Vagina (tissue), 2 donors: ENCODE measurements at places on chromosomes 16 and 17.
A peak's percentile ranks its signal among the peaks of the same experiment; 100 is the strongest.

GRCh38 chr17:68346448-68346847, 55.2 kb downstream of the ARSG start:
- no peak for DNase-seq

GRCh38 chr16:51035711-51036110, 115.4 kb downstream of the SALL1 start:
- no peak for DNase-seq

DNA sequence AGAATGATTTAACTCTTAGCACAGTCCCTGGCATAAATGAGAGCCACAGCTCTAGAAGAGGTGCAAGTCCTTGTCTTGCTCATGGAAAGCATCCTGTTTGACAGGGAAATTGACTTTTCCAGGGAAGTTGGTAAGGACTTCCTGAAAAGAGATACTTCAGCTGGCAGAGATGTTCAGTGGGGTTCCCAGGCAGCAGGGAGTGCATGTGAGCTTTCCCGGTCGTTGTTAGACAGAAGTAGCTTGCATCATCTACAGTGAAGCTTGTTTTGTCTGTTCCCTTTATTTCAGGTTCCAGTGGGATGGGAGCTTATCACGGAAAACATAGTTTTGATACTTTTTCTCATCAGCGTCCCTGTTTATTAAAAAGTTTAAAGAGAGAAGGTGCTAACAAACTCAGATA, 22.9 kb downstream of the ALDH3A2 start:
- DNase-seq = no peak

DNA sequence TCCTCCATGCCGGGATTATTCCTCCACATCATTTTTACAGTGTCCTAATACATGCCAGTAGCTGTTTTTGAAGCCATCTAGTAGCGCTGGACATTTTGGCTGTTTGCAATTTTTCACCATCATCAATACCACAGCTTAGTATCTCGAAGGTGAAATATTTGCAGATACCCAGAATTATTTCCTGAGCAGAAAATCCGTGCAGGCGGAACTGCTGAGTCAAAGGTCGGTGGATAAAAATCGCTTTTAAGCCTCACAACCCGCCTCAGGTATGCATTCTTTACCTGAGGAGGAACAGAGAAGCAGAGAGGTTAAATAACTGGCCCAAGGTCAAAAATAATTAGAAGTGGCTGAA, 584 bp upstream of the TNRC6A start:
- no peak for DNase-seq

- DNase-seq = no peak
These were observed 140.3 kb downstream of the SLC39A11 start for GRCh38 chr17:72952220-72952619.

DNA sequence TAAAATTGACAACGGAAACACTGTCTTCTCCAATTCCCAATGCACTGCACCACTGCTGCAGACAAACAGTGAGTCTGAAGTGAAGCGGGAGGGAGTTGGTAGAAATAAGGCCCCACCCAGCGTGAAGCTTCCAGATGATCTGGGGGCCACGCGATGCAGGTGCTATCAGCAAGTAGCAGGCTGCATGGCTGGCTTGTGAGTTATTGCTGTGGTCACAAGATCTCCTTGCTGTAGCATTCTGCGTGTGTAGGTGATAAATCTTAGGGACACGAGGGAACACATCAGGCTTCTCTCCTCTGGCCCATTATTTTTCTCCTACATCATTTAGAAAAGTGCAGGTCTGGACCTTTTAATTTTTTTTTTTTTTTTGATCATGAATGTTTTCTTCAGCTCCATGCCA, 407.6 kb downstream of the TMEM114 start:
- DNase-seq = no peak

DNA sequence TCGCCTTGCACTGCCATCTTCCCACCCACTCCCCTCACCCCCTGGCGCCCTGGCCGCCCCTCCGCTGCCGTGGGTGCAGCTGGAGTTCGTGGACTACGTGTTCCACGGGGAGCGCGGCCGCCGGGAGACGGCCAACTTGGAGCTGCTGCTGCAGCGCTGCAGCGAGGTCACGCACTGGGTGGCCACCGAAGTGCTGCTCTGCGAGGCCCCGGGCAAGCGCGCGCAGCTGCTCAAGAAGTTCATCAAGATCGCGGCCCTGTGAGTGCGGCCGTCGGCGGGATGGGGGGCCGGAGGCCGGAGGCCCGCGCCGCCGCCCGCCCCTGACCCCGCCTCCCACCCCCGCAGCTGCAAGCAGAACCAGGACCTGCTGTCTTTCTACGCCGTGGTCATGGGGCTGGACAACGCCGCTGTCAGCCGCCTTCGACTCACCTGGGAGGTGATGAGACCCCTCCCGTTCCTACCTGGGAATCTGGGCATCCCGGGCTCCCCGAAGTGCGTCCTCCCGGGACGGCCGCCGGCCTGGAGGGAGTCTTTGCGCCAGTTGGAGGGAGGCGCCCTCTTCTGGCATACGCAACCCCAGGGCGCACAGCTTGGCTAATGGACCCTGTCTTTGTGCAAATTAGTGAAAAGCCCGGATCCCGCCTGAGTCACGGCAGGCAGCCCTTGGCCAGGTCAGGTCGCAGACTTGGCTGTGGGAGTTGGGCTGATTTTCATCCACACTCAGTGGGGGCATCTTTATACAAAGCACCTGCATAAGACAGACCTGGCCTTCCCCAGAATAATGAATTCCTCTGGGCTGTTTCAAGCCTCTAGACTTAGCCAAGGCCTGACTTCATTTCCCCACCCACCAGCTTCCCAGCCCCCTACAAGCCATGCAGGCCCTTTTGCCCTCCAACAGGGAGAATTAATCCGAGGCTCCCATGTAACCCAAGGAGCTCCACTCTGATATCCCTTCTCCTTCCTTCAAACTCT, 14.3 kb downstream of the RAPGEFL1 start:
- DNase-seq = no peak

DNA sequence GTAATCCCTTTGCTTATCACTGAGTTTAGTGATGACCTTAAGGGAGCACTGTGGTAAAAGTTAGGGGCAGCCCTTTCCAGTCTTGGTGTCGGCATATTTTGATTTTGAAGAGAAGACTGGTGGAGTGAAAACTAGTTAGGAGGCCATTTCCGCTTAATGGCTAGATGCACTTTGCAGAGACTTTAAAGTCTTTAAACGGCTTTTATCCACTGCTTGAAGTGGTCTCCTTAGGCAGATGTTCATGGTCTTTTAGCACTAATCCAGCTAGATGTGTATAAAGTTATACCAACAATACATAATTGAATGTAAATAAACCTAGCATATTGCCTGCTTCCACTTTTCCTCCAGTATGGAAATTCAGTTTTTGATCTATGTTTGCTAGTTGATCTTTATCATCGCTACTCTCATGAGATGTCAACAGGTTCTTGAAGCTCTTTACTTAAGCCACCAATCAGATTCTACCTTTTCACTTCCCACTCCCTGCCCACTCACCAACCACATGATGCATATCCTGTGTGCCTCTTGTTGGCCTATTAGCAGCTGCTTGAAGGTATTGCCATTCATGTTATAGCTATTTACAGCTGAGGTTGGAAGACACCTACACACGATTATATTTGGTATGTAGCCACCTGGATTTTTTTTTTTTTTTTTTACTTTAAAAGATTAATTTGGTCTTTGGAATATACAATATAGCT, 132.0 kb downstream of the NLK start:
- no peak for DNase-seq

DNA sequence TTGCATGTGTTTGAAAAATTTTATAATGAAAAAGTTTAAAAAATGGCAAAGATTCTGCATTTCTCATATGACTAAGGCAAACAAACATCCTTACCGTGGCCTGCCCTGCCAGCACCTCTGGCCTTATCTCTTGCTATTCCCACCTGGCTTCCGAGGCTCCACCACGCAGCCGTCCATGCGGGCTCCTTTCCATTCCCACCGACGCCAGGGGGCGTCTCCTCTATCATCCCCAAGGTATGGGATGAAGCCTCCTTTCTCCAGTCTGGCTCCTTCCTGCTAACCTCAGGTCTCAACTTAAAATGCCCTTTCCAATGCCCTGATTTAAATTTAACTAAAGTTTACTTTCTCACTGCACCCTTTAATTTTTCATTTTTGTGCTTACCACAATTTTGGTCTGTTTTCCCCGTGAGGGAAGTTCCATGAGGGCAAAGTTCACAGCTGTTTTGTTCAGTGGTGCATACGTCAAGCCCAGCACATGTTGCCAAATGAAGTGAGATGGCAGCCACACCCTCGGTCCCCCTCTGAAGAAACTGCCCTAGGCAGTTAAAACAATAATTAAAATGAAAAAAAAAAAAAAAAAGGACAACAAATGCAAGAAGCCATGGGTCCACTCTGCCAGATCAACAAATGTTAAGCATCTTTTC, 13.3 kb upstream of the SDK2 start:
- no peak for DNase-seq

DNA sequence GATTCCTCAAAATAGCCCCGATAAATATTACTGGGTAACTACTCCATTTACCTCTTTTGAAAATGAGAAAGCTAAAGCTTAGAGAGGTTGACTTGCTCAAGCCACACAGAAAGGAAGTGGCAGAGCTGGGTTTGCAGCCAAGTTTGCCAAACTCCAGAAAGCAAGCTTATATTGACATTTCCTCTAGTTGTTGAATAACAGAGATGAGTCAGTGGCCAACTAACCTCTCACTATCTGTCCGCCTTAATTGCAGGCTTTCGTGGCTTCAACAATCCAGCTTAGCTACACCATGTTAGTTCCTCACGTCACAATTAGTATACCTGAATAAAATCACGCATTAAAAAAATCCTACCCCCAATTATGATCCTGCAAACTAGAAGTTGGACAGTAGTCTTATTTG, 151.7 kb downstream of the CNTNAP4 start:
- DNase-seq = no peak

- DNase-seq = no peak
These were observed 44.1 kb downstream of the DDX19A start for GRCh38 chr16:70390774-70391173.

GRCh38 chr17:32795339-32795979, 81.5 kb downstream of the MYO1D start:
- no peak for DNase-seq

- DNase-seq = no peak
These were observed 439.5 kb downstream of the WWOX start for GRCh38 chr16:78538919-78539318.

DNA sequence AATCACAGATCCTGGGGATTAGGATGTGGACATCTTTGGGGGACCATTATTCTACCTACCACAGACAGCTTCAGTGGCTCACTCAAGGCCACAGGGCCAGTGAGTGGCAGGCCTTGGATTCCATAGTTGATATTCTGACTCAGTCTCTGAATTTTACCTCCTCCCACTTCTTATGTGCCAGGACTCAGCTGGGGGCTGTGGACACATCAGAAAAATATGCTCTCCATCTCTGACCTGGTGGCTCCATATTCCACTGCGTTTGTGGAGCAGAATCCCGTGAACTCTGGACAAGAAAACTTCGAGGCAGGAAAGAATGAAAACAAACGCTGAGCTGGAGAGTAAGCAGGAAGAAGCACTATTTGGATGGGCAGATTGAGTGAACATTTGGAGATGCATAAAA, 301.8 kb upstream of the MAF start:
- DNase-seq = no peak

DNA sequence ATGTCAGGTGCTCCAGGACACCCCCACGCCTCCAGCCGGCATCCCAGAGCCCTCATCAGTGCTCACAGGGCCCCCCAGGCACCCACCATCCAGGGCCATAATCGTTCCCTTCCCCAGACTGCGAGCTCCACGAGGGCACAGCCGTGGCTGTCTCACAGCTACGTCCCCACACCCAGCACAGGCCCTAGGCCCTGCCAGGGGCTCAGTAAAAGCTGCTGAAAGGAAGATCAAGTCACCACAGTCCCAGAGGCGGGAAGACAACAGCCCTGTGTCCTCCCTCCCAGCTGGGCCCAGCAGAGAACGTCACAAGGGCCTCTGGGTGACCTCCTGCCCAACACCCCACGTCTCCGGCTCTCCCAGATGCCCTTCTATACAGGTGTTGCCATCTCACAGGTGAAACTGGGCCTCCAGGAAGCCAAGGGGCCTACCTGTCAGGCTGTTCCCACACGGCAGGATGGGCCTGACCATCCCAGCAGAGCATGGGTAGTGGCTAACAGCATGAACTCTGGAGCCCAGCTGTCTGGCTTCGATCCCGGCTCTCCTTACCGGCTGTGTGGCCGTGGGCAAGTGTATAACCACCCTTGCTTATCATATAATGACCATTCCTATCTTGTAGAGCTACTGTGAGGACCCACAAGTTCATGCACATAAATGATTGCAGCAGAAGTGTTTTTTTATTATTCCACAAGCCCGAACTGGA, 17.9 kb downstream of the ARL2BP start:
- DNase-seq = no peak

DNA sequence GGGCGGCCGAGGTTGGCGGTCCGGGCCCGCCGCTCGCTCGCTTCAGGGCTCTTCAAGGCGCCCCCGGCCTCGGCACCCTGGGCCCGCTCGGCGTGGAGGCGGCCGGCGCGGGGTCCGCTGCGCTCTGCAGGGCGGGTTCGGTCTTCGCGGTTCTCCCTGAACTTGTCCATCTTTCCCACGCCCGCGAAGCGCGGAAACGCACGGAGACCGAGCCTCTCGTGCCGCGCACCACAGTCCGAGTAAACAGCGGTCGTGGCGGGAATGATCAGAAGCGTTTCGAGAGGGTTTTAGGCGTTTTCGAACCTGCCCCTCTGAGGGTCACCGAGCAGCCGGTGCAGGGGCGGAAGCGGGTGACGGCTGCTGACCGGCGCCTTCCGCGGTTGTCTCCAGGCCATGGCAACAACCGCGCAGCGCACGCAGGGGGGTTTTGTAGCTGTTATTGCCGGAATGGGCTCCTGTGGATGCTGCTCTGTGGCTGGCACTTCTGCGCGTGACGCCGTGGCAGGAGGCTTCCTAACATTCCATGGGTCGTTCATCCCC, 414 bp downstream of the NARF start:
- DNase-seq = peak; percentile 87

GRCh38 chr17:56754523-56755208, 79.1 kb downstream of the C17orf67 start:
- DNase-seq = no peak

DNA sequence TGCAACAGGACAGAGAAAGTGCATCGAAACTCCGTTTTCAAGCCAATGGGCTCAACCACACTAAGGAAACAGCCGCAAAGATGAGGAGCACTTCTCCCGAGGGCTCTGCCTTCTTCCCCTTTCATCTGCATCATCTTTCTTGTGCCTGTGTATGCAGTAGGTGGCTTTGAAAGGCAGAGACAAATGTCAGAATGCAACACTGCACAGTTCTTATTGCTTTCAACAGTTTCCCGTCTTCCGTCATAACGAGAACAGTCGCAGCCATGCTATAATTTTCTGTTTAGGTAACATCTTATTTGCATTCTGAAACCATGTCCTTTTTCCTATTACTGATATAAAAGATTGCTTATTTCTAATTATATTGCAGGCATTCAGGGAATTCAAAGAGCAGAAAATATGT, 205.2 kb downstream of the SLC39A11 start:
- no peak for DNase-seq
